ENCODE measurements at places on chromosomes 13 and 19. TPM values are rescaled to one million over a fixed set of nuclear protein-coding genes. Genes with fewer than 3 reads are reported as not detected.

FPR1 gene
- total RNA-seq: not detected

SH2D3A gene
- 80.5 TPM for total RNA-seq

AMH gene
- 5.1 TPM for total RNA-seq

ZNF582 gene
- total RNA-seq: 1.6 TPM

KLK1 gene
- total RNA-seq: 80.6 TPM

PLVAP gene
- 42.2 TPM for total RNA-seq

ZNF285 gene
- total RNA-seq: 1.3 TPM

SPACA4 gene
- total RNA-seq: not detected

KLF12 gene
- total RNA-seq: 7.4 TPM

SLC6A16 gene
- 0.36 TPM for total RNA-seq

MEDAG gene
- total RNA-seq: 8.9 TPM

DCT gene
- not detected for total RNA-seq

COMP gene
- 0.95 TPM for total RNA-seq

OR10H2 gene
- total RNA-seq: not detected

LSR gene
- 289 TPM for total RNA-seq
